ENCODE measurements at places on chromosomes 3 and 15.

- DNase-seq: no peak
Observed at GRCh38 chr15:82670699-82671098, 23.5 kb upstream of the CPEB1 start.

DNA sequence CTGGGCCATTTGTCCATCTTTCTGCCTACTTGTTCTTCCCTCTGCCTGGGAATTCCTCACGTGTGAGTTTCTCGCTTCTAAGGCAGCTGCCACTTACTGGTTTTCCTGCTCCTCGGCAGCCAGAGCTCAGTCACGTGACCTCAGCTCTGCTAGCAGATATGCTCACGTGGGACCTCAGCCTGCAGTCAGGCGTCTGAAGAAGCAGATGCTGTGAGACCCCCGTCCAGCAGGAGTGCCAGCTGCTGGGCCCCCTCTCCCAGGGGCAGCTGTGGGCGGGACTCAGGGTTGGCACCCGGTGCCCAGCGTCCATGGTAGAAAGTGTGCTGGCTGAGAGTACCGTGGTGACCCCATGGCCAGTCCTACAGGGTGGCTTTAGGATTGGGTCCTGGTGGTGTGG, 161.3 kb upstream of the TLE3 start:
- no peak for DNase-seq

- DNase-seq: no peak
Observed at GRCh38 chr3:33915796-33916546, 117.5 kb downstream of the PDCD6IP start.

GRCh38 chr3:45953536-45953935, 10.3 kb downstream of the CXCR6 start:
- DNase-seq: no peak

GRCh38 chr15:74373056-74373650, 5.7 kb upstream of the CYP11A1 start:
- DNase-seq: no peak

DNA sequence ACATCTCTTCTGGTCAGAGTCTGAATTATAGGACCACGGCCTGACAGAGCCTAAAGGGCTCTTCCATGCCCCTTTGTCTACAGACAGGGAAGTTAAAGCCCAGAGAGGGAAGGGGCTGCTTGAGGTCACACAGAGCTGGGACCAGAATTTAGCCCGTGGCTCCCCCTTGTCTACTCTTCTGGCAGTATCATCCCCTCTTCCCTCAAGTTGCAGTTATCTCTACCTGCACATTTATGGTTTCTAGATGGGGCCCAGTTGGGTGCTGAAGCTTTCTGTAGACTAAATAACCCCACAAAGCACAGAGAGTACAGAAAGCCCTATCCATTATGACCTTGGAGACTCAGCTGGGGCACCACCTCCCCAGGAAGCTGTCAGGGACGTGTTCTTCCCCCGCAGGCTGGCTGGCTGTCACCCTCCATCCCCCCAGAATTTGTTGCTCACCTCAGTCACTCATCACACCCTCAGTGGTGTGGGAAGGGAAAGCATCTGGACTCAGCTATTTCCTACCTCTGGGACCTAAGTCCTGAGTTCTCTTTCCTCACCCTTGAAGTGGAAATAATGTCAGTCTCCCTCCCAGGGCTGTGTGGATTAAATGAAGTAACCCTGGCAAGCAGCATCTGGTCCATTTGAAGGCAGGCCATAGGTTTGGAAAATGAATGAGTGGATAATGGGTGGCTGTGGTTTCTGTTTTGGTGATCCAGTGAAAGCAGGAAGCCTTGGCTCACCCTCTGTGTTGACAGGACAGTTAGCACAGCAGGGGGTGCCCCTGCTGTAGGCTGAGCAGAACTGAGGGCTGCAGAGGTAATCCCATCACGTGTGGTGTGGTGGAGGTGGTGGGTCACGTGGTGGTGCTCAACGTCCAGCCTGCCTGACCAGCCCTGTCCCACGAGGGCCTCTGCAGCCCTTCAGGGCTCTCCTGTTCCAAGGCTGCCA, 16.3 kb downstream of the ACOX2 start:
- DNase-seq: no peak

DNA sequence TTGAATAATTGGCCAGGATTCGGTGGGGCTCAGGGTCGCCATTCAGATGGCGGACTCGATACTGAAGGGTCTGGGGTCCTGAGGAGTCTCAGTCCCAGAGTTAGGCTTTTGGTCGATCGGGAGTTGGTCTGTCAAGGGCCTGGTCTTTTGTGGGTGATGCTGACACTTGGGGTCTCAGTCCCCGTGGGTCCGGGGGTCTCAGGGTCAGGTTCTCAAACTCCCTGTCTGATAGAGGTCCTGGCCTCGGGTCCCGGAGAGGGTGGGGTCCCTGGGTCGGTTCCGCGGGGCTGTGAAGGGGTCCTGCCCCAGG, 467 bp downstream of the NCKIPSD start:
- DNase-seq: no peak

DNA sequence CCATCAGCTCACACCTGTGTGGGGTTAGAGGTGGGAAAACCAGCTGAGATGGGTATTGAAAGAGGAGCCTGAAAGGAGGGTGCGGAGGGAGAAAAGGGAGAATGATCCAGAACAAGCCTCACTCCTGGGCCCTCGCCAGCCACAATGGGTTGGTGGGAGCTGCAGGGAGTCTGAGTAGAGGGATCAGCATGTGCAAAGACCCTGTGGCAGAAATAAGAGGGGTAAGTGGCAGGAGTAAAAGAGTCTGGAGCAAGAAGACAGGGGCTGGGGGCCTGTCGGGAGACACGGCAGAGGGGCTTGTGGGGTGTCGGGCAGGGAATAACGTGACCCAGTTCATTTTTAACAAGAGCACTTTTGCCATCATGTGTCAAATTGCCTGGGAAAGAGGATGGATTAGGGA, 34.0 kb downstream of the CCDC33 start:
- no peak for DNase-seq

GRCh38 chr3:147215660-147216059, 190.7 kb downstream of the ZIC4 start:
- DNase-seq: no peak

DNA sequence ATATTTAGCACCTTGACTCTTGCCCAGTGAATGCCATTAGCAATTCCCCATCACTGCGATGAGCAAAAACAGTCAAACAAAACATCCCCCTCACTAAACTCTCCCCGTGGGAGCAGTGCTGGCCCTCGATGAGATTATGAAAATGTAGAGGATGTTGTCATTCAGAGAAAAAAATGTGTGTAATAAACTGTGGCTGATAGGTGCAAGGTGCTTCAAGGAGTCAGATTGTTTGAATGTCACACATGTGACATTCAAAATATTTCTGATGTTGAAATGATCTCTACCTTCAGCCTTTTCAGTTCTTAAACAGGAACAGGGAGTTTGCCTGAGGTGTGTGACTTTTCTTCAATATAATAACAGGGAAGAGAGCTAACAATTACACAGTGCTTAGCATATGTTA, 281.8 kb upstream of the TRIM42 start:
- DNase-seq: no peak

GRCh38 chr3:100776746-100777145, 67.5 kb downstream of the TFG start:
- DNase-seq: no peak

GRCh38 chr3:138774529-138775253, 60.0 kb downstream of the PIK3CB start:
- no peak for DNase-seq

DNA sequence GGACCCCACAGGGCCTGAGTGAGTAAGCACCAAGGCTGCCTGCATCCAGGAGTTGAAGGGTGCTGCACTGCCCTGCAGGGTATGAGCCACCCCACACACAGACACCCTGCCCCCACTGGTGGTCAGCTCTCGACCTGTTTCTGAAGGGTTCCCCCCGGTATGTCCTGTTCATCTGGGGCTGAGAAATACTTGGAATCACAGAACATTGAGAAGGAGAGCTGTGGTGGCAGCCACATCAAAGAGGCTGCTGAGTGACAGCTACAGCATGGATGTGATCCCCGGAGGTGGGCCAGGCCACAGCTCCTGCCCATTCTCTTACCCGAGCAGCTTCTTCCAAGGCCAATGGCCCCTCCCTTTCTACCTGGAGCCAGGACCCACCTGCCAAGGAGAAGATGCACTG, 66.4 kb upstream of the PLXNA1 start:
- no peak for DNase-seq

DNA sequence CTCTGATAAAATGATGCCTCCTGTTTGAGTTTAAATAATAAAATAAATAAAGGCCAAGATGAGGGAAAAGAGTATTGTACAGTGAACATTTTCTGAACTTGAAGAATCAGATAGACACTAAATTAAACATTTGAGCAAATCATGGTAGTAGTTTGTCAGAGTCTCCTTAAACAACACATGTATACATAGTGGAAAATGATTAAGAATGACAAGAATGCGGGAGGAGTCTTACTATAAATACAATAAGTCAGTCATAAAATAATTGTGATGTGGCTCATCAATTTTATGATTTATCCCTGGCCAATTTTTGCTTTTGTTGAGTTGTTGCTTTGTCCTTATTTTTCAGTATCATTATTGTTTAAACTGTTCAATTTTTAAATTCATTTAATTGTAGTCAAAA, 158.0 kb upstream of the TMC3 start:
- DNase-seq: no peak

GRCh38 chr3:54969652-54970051, 41.8 kb upstream of the LRTM1 start:
- DNase-seq: no peak

DNA sequence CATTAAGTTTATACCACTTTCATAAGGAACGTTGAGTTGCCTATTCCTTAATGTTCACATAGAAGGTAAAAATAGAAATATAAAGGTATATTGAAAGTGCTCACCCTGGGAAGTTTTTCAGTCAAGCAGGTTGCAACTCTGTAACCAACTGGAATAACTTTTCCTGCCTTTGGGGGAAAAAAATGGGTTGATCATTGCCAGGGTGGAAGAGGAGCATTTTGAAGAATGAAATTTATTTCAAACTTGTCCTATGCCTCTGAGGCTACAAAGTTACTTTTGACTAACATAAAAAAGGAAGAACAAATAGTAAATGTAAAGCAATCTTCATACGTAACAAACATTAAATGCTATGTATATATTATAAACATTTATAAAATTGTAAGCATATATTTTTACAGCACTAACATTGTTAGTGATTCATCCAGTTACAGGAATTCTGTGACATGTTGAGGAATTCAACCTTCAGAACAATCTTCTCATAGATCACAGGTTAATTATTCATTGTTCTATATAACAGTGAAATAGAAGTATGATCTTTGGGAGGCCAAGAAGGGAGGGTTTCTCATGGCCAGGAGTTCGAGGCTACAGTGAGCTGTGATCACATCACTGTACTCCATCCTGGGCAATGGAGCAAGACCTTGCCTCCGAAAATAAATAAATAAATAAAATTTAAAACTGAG, 13.5 kb downstream of the EFHB start:
- DNase-seq: no peak

- no peak for DNase-seq
Observed at GRCh38 chr3:115760716-115761115, 137.4 kb downstream of the GAP43 start.

DNA sequence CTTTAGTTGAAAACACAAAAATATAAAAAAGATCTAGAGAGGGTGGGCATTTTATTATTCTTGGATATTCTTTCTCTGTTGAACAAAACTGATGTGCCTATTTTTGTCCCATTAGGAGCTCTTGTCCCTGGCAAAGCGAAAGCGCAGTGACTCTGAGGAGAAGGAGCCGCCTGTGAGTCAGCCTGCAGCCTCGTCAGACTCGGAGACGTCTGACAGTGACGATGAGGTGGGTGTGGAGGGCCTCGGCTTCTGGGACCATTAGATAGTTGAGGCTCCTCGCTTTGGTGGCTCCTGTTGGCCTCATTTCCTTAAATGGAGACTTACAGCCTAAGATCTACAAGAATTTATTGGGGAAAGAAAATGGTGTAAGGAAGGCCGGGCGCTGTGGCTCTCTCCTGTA, 21.3 kb downstream of the RTF1 start:
- DNase-seq: no peak

- no peak for DNase-seq
Observed at GRCh38 chr15:37921527-37922385, 12.7 kb upstream of the TMCO5A start.

- no peak for DNase-seq
Observed at GRCh38 chr3:12755754-12756153, 3.3 kb downstream of the TMEM40 start.

GRCh38 chr15:63463793-63464192, 40.6 kb upstream of the USP3 start:
- DNase-seq: no peak

GRCh38 chr3:182490596-182491491, 302.5 kb upstream of the ATP11B start:
- peak; percentile 41 for DNase-seq

- DNase-seq: no peak
Observed at GRCh38 chr15:86064326-86064725, 15.3 kb upstream of the AGBL1 start.

DNA sequence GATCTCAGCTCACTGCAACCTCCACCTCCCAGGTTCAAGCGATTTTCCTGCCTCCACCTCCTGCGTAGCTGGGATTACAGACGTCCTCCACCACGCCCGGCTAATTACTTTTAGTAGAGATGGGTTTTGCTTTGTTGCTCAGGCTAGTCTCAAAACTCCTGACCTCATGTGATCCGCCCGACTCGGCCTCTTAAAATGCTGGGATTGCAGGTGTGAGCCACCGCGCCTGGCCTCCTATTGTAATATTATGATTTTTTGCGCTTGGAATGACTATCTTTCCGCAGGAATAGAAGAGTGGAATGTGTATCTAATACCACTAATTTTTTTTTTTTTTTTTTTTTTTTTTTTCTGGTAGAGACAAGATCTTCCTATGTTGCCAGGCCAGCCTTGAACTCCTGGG, 1.8 kb downstream of the ARL8B start:
- no peak for DNase-seq

- no peak for DNase-seq
Observed at GRCh38 chr15:88874684-88875083, 20.7 kb downstream of the HAPLN3 start.

GRCh38 chr3:45165497-45166283, 19.5 kb upstream of the CDCP1 start:
- DNase-seq: no peak

DNA sequence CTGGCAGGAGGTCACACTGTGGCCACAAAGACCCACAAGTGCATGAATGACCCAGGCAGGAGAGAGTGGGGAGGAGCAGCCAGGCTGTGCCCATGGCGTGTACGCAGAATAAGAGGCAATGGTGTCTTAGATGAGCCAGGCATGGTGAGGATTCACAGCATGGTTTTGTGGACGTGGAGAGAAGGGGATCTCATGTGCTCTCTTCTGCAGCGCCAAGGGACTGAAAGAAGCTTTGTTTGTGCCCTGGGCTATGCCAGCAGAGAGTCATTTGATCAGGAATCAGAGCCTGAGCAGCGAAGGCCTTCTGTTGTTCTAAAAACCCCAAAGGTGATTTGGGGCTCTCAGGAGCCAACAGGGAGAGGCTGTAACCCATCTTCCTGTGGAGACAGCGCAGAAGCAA, 18.7 kb upstream of the RPP14 start:
- DNase-seq: no peak

DNA sequence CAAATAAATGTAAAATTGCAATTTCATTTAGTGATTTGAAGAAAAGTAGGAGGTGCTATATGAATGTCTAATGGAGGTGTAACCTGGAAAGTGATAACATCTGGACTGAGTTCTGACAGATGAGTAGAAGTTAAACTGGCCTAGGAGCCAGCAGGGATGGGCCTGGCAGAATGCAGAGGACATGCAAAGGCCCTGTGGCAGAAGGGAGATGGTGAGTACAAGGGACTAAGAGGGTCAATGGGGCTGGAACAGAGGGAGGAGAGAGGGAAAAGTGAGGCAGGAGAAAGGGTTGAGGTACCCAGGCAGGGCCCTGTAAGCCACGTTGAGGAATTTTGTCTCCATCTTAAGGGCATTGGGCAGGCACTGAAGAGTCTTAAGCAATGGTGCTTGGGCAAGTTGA, 3.4 kb upstream of the PPP1R14D start:
- no peak for DNase-seq

GRCh38 chr15:78200276-78200930, 34.0 kb downstream of the ACSBG1 start:
- no peak for DNase-seq
